Stimulated activated CD8-positive, alpha-beta memory T cell treated with anti-CD3 and anti-CD28 coated beads, Interleukin-4, amount 100 ng/mL, for 4 hours (primary cell): ENCODE measurements at places on chromosomes 13 and 19.

- no peak for DNase-seq
Observed at GRCh38 chr19:50415661-50416033, 3.1 kb upstream of the SPIB start.

DNA sequence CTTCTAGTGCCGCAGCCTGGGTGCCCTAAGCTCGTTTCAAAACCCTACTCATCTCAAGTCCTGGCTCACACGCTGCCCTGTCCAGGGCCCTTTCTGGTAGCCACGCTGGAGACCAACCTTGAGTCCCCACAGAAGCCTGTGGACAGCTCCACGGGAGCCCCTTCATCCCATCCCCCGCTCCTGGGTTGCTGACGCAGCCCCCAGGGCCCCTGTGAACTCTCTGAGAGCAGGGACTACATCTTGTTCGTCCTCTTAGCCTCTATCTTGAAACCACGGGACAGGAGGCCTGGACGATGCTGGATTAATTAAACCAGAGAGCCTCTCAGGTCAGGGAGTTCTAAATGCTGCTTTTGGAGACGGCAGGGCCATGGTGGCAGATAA is 7.4 kb downstream of the MLLT1 start:
- DNase-seq: no peak

DNA sequence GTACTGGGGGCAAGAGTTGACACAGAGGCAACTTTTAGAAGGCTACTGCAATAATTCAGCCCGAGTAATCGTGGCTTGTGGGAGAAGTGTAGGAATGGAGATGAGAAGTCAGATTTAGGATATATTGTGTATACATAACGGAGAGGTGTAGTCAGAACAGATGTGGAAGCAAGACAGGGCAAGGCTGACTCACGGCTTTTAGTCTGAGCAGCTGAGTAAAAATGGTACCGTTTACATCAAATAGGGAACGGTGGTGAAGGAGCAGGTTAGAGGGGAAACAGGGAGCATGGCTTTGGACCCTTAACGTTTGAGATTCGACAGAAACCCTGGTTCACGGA is 796 bp upstream of the LSM14A start:
- no peak for DNase-seq

- no peak for DNase-seq
Observed at GRCh38 chr19:23699521-23699860, 12.5 kb upstream of the ZNF675 start.

GRCh38 chr13:59259165-59260000 is 904.3 kb downstream of the DIAPH3 start:
- no peak for DNase-seq

GRCh38 chr13:25819856-25820530 is 231.8 kb downstream of the SHISA2 start:
- no peak for DNase-seq
